Stimulated activated CD8-positive, alpha-beta memory T cell treated with anti-CD3 and anti-CD28 coated beads, Interleukin-15, amount 100 ng/mL, for 48 hours (primary cell): ENCODE measurements at places on chromosomes 2 and 18.

- no peak for DNase-seq
Measured at GRCh38 chr2:67322353-67323001, 74.7 kb upstream of the ETAA1 start.

DNA sequence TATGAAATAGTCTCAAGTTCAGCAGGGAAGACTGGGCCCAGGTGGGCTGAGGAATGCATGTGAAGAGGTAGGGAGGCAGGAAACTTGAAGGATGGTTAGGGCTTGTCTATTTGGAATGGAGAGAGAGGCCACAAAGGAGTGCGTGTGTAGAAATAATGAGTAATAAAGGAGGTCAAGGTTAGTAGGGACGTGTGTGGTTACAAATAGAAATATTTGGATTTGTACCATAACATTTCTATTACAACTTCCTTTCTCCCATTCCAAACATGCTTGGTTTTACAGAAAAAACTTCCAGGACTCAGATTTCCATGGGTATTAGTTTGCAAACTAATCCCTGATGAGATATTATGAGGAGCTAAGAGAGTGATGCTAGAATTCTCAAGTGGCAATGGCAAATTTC, 280.6 kb downstream of the NCKAP5 start:
- no peak for DNase-seq

GRCh38 chr2:232888099-232888836, 18.2 kb downstream of the SNORC start:
- no peak for DNase-seq

- DNase-seq = no peak
Measured at GRCh38 chr2:227006189-227006897, 157.7 kb downstream of the COL4A4 start.

DNA sequence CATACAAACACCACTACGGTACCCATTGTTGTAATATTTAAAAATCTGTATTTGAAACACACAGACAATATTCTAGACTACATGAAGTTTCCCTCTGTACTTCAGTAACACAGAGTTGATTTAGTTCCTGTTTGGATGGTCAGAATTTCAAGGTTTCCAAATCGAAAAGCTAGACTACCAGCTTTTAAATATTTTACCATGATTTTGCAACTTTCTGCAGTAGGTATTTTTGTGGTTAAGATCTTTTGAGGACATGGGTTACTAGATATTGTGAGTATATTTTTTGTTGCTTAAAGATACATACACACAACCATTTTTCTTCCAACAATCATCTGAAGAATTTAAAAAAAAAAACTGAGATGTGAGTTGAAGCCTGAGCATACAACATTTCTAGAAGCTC, 10.9 kb downstream of the SERPINB5 start:
- DNase-seq = no peak
